ENCODE measurements at places on chromosomes 5 and 9. TPM values are rescaled to one million over a fixed set of nuclear protein-coding genes. Genes with fewer than 3 reads are reported as not detected.

GRCh38 chr5:6317116-6317798 is 61.1 kb downstream of the MED10 start:
- no peak for ATAC-seq

DNA sequence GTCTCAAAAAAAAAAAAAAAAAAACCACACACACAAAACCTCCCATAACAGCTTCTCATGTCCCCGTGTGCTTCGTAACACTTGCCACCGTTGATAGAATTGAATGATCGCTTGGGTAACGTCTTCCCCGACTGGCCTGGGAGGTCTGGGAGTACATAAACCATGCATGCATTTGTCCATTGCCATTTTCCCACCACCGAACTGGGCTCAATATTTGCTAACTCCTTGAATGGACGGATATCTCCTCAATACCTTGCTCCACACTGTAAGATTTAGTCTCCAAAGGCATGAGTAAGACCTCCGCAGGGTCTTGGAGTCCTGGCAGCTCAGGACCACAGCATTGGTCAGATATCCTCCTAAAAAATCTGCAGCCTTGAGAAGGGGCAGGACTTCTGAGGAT is 3.2 kb upstream of the P4HA2 start:
- ATAC-seq = no peak

DNA sequence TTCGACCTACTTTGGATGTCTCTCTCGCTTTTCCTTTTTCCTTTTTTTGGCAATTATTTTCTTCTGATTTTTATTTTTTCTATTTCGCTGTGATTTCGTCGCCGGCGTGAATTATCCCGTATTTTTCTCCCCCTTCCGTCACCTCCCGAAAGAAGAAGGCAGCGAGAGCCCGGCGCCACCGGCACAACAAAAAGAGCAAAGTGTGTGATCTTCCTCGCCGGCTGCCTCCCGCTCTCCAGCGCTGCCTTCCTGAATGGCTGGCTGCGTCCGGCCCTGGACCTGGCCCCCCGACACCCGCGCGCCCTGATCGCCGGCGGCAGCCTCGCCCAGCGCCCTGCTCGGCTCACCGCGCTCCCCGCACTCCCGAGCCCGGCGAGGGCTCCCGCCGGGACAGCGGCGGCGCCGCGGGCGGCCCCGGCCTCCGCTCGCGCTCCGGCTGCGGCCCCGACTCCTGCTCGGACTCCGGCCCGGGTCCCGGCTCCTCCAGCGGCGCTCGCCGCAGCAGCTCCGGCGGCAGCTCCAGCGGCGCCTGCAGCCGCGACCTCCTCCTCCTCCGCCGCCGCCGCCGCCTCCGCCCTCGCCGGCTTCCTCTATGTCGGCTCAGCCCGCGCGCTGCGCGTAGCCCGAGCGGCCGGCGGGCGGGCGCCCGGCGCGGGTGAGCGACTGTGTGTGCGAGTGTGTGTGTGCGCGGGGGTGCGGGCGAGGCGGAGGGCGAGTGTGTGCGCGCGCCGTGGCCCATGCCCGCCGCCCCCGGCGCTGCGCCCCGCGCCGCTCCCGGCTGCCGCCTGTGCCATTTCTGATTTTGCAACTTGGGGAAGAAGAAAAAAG is 960 bp downstream of the NR2F1 start:
- peak; percentile 28 for ATAC-seq

Gene LIX1
- not detected for total RNA-seq
